Activated naive CD4-positive, alpha-beta T cell treated with anti-CD3 and anti-CD28 coated beads for 36 hours (primary cell): ENCODE measurements at places on chromosomes 4 and X.

- no peak for DNase-seq
- no peak overlapping the region for H3K27ac ChIP-seq
- H3K4me1 ChIP-seq, result no peaks in the 10 kb centered on the region
- no peak overlapping the region for H3K4me3 ChIP-seq
- H3K27me3 ChIP-seq, result peaks cover 3% of the 10 kb centered on the region
Observed at GRCh38 chr4:24071612-24072372, 181.9 kb upstream of the PPARGC1A start.

GRCh38 chr4:61440321-61440720 is 240.2 kb downstream of the ADGRL3 start:
- no peaks in the 10 kb centered on the region for H3K4me1 ChIP-seq
- H3K27ac ChIP-seq, result no peak overlapping the region
- no peak overlapping the region for H3K4me3 ChIP-seq
- DNase-seq, result no peak

DNA sequence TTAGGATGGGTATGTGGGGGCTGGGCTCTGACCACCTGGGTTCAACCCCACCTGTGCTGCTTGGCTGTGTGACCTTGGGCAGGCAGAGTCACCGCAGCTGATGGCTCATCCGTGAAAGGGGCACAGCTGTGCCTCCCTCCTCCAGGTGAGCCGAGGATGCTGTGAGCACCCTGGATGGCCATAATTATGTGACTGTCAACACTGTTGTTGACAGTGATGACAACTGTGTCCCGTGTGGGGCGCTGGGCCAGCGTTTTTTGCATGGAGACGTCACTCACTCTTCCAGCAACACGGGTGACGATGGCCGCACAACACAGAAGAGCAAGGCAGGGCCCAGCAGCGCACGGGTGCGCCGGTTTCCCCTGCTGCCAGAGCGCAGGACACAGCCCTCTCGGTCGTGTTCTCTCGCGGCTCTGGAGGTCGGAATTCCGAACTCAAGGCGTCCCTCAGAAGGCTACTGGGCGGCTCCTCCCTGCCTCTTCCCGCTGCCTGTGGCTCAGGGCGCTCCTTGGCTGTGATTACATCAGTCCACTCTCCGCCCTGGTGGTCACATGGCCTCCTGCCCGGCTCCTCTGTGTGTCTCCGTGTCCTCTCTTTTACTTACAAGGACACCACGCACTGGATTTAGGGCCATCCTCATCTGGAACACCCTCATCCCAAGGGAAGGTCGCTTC is 1.3 kb downstream of the SH3TC1 start:
- peak; percentile 63 for DNase-seq
- peaks cover 38% of the 10 kb centered on the region for H3K4me1 ChIP-seq
- peaks cover 3% of the 10 kb centered on the region for H3K36me3 ChIP-seq

GRCh38 chrX:137749246-137749645 is 183.3 kb downstream of the ZIC3 start:
- H3K36me3 ChIP-seq, result no peaks in the 10 kb centered on the region
- no peaks in the 10 kb centered on the region for H3K4me1 ChIP-seq
- H3K27me3 ChIP-seq, result no peaks in the 10 kb centered on the region
- no peak overlapping the region for H3K4me3 ChIP-seq

GRCh38 chrX:44234541-44234940 is 108.9 kb downstream of the EFHC2 start:
- no peak for DNase-seq
- H3K4me3 ChIP-seq, result no peak overlapping the region
- H3K36me3 ChIP-seq, result no peaks in the 10 kb centered on the region
- H3K4me1 ChIP-seq, result peaks cover 4% of the 10 kb centered on the region
- H3K27me3 ChIP-seq, result no peaks in the 10 kb centered on the region
